ENCODE measurements at places on chromosomes 6 and 20.

- DNase-seq = no peak
Observed at GRCh38 chr6:82073484-82073883, 174.1 kb downstream of the IBTK start.

DNA sequence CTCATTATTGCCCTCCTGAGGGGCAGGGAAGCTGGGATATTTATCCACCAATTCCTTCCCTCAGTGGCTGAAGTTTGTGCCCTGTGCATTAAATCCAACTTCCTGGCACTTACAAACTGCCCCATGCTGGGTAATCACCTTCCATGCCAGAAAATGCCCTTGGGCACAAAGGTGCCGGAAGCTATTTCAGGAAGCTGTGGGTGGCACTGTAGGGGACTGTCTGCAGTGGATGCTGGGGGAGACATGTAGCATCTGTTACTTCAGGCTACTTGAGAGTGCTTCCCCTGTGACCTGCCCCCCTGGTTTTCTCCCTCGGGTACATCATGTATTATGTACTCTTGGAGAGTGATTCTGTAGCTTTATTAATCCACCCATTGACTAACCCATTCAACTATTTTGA is 24.7 kb upstream of the RALGAPA2 start:
- DNase-seq = no peak

- no peak for DNase-seq
Observed at GRCh38 chr20:15674253-15675060, 898.8 kb downstream of the KIF16B start.

GRCh38 chr6:12567682-12568081 is 148.9 kb upstream of the PHACTR1 start:
- no peak for DNase-seq

- no peak for DNase-seq
Observed at GRCh38 chr20:19486446-19486845, 271.6 kb upstream of the RIN2 start.

DNA sequence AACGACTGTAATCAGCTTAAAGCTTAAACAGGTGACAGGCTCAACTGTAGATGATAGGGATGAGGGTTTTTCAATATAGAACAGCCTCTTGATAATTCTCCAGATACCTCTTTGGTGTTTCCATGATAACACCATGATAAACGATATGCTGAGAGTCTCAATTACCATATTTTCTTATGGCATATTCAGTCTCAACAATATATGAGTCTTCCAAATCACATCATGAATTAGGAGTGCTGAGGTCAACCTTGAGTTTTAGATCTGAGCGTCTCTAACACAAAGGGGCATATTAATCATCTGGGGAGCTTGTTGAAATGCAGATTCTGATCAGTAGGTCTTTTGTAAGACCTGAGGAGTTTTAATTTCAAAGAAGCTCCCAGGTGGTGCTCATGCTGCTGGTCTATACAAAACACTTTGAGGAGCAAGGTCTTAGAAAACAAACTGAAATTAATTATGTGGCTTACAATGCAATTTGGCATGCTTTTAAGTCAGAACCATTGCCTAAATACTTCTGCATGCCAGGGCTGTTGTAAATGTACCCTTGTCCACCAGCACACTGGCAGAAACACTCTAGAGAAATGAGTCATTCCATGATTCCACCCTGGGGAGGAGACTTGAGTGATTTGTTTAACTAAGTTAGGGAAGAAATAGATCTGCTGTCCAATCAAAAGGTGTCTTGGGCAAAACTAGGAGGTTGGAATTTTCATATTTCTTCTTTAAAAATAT is 49.6 kb downstream of the PTCHD4 start:
- no peak for DNase-seq

DNA sequence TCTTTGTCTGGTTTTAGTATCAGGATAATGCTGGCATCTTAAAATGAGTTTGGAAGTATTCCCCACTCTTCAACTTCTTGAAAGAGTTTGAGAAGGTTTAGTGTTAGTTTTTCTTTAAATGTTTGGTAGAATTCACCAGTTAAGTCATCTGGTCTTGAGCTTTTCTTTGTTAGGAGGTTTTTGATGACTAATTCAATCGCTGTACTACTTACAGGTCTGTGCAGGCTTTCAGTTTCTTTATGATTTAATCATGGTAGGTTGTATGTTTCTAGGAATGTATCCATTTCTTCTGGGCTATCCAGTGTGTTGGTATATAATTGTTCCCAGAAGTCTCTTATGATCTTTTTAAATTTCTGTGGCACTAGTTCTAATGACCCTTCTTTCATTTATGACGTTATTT is 215.5 kb downstream of the LRFN2 start:
- DNase-seq = no peak

DNA sequence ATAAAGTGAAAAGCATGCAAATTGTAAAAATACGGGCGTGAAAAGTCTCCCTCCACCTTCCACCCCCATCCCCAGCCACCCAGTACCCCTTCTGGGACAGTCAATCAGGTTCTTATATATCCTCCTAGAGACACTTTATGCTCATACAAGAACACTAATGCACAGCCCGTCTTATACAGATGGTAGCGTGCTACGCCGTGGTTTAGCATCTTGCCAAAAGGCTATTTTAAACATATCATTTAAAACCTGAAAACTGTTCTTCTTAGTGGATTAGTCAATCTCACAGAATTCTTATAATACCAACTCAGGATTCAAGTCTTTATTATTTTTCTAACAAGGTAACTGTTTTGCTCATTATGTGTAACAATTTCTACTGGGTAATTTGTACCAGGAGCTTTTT is 57.2 kb upstream of the MRPS10 start:
- DNase-seq = no peak

- DNase-seq = no peak
Observed at GRCh38 chr6:169849396-169849795, 98.0 kb downstream of the ERMARD start.

DNA sequence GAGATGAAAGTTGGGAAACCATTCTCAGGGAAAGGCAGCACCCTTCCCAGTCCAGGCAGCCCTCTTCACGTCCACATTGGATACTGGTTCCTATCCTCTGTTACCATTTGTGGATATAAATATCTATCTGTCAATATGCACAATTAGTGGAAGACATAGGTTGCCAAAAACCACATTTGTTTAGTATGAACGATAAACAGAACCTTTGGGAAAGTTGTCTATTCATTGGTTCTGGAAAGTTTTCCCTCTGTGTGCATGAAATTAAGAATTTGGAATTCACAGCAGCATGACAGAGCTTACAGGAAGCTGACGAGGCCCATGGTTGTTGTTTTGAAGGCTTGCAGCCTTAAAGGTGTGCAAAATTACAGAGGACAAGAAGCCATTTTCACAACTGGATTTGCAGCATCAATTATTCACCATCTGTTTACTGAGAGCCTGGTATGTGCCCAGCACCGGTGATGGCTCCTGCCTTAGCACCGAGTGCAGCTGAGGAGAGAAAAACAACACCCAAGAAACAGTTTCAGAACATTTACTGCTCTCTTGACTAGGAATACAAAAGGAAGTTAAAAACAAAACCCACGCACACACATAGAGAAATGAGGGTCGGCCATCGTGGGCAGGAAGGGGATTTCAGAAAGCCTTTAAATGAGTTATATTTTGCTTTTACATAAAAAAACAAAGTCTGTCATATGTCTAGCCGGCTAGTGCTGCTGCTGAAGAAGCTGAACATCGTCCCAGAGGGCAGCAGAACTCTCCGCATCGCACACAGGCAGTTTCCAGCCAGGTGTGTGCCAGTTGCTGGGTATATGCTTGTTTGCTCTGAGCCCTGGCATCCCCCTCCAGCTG is 319.6 kb downstream of the FARS2 start:
- DNase-seq = peak; percentile 21

GRCh38 chr6:119603501-119603900 is 253.9 kb upstream of the MAN1A1 start:
- no peak for DNase-seq

DNA sequence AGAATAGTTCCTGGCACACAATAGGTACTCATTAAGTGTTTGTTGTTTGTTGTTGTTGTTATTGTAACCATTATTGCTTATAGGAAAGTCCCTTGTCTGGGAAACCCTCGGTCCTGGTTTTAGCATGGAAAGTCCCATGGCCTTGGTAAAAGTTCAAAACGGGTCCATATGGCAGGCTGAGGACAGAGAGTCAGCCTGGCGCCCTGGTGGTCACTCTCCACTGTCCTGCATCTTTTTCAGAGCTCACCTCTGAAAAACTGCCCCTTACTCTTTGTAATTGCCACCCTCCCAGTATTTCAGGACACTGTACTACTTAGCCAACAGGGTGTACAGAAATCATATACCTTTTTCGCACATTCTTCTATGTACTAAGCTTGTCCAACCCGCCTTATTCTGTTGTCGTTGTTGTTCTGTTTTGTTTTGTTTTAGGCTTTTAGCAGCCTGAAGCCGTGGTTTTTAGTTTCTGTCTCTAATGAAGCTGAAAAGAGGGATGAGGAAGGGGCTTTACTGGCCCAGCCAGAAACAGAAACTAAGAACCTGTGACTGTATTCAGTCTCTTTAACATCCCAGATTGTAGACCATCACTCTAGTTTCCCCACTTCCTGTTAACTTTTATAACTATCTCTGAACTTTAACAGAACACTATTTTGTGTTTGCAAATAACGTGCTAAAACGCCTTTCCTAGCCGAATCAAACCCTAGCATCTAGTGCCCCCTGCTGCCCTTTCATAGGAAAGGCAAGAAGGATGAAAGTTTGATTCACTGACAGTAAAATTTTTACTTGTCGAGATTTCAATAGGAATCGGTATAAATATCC is 7.6 kb upstream of the TMEM14A start:
- DNase-seq = peak; percentile 57

DNA sequence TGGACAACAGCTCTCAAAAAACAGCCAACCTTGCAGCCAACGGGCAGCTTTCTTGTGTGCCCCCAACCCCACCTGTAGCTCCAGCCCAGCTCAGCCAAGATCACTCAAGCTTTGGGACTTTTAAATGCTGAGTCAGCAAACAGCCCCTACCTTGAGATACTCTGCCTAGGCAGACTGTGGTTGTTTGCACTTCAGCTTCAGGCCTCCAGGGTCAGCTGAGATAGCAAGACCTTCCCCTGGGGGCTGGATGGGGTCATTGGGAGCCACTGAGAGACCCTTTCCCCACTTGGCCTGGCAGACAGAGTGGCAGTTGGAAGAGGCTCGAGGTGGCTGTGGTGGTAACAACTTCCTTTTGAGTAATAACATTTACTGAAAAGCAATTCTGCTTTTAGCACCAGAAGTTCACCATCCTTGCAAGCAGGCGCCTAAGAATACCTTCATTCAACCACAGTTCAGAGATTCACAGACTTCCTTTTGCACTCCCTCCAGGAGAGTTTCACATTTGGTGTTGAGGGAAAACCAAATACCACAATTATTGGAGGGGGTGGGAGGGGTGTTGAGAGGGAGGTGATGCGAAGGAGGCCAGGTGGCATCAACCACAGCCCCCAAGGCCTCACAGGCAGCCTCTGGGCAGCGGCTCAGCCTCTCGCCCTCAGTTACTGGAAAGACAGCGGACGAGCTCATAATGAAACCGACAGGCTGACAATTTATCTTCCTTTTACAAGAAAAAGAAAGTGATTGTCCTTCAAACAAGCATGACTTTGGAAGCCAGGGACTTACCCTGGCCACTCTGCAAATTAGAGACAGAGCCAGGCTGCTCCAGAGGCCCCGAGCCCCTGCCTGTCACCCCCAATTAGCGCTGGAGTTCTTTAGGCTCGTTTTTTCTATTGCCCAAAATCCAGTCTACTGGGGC is 148.1 kb downstream of the CEBPB start:
- DNase-seq = peak; percentile 9

DNA sequence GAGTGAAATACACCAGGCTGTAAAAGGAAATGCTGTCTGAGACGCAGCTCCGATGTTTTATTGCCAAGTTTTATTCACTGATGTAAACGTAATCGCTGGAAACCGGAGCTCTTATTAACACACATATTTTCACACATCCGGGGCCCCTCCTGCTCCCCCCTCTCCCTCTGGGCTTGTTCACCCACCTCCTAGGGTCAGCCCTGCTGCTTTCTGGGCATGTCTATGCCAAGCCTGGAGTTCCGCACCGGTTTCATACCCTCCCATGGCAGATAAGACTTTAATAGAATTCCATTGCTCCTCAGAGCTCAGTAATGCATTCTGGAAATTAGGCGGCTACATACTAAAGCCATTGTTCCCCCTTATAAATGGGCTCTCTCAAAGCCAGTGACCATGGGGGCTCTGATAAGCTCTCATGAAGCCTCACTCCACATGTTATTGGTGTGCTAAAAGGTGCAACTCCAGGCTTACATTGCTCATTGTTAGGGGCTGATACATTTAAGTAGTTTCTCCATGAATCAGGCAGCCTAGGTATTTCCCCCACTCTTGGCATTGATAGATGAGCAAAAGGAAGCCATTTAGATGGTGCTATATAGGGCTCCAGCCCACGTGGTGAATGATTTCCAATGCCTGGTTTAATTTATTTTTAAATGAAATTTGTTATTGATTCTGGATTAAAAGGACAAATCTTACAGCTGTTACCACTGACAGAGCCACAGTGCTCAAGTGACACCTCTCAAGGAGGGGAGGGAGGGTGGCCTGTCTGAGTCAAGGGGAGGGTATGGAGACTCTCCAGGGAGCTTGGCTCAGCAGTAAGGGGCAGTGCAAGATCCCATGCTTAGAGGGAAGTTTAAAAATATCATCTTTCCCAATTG is 4.5 kb upstream of the VSTM2L start:
- DNase-seq = no peak

GRCh38 chr6:82842721-82843120 is 222.9 kb downstream of the UBE3D start:
- DNase-seq = no peak

DNA sequence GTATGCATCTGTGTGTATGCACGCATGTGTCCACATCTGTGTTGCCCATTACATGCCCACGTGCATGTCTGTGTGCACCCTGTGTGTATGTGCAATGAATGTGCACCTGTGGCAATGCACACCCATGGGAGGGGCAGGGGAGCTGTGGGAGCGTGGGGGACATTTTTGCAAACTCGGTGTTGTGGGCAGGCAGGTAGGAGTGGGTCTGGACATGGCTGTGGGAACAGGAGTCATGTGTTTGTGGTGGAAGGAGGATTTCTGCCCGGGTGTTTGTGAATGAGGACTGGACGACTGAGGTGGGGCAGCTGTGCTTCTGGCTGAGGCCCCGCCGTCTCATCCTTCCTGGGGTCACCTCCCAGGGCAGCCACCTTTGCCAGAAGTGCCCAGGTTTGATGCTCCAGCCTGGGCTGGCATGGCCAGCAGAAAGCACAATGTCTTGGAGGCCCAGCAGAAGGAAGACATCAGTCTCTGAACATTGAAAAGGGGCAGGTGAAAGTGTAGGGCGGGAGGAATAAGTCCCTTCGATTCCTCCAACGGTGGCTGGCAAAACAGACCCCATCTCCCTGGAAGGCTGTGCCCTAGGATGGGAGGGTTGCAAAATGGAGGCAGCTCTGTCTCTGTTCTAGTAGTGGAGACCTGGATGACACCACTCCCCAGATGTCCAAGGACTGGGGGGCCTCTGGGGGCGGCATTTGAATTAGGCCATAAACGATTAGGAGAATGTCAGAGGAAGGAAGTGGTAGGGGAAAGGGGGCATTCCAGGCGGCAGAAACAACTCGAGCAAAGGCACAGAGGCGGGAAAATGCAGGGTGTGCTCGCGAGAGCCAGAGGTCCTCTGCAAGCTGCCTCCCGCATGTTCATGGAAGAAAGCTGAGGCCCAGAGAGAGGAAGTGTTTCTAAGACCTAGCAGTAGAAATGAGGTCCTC is 19.1 kb upstream of the ARMC12 start:
- no peak for DNase-seq

GRCh38 chr20:15395457-15395856 is 1058.0 kb upstream of the FLRT3 start:
- DNase-seq = no peak

- DNase-seq = no peak
Observed at GRCh38 chr20:33273117-33273851, 9.7 kb upstream of the BPIFB1 start.

GRCh38 chr20:57259938-57260921 is 6.2 kb downstream of the BMP7 start:
- DNase-seq = no peak

GRCh38 chr20:38108438-38108985 is 56.6 kb downstream of the TGM2 start:
- DNase-seq = no peak

All from naive thymus-derived CD8-positive, alpha-beta T cell (primary cell).